Activated naive CD4-positive, alpha-beta T cell treated with anti-CD3 and anti-CD28 coated beads for 36 hours (primary cell): ENCODE measurements at places on chromosomes 16 and 17. TPM values are rescaled to one million over a fixed set of nuclear protein-coding genes. Genes with fewer than 3 reads are reported as not detected.

The SDR42E2 gene
- 0.15 TPM for total RNA-seq

DNA sequence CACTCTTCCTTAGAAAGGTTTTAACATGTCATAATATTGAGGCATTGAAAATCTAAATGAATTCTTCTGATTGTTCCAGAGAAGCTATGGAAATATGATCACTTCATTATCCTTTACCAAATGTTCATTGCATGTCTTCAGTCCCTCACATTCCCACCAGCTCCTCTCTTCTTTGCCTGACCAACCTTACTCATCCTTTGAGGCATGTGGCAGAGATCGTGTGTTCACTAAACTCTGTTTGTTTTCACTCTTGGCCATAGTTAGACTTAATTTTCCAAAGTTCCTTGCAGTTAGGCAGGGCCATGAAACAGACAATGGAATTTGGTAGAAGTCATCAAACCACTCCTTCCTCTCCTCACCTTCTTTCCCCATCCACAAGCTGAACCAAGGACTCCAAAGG lies 266.5 kb upstream of the HSBP1 start:
- no peak for DNase-seq

DNA sequence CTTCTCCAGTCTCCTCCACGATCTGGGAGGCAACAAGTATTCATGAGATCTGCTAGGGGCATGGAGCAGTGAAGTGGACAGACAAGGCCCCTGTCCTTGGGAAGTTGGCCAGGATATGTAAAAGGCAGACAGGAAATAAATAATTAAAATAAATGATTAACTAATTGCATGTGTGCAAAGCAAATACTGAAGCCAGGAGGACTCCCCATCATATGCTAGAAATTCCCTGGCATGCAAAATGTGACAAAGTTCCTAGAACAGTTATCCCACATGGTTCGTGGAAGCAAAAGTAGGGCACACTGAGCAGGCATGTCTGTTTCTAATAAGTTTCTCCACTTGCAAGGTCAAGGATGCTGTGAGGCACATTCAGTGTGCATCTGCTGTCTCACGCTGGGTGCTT lies 86.8 kb downstream of the CDYL2 start:
- DNase-seq = no peak

DNA sequence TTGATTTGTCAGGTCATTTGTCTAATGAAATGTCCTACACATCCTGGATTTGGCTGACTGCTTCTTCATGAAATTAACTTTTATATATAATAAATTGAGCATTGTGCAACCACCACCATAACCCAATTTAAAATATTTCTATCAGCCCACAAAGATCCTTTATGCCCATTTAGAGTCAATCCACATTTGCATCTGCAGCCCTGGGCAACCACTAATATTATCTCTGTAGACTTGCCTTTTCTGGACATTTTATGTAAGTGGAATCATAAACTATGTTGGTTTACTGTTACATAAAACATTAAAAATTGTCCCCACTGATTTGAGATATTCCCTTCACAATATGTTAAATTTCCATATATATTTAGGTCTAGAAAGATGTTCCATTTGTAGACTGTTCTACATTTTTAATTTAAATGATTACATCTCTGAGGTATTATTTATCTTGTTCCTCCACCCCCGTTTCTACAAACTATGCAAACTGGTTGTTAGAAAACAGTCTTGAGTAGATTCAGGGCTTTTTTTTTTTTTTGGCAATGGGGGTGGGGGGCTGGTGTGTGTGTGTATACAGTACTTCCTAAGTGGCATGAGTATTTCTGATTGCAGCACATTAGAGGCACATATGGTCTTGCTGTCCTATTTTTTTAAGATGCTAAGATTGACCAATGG lies 16.7 kb downstream of the RFWD3 start:
- no peak for DNase-seq

GRCh38 chr16:23544436-23544835 lies 12.7 kb downstream of the EARS2 start:
- no peak for DNase-seq

The RANBP10 gene
- total RNA-seq = 16.1 TPM

The ALOX15 gene
- total RNA-seq = not detected

DNA sequence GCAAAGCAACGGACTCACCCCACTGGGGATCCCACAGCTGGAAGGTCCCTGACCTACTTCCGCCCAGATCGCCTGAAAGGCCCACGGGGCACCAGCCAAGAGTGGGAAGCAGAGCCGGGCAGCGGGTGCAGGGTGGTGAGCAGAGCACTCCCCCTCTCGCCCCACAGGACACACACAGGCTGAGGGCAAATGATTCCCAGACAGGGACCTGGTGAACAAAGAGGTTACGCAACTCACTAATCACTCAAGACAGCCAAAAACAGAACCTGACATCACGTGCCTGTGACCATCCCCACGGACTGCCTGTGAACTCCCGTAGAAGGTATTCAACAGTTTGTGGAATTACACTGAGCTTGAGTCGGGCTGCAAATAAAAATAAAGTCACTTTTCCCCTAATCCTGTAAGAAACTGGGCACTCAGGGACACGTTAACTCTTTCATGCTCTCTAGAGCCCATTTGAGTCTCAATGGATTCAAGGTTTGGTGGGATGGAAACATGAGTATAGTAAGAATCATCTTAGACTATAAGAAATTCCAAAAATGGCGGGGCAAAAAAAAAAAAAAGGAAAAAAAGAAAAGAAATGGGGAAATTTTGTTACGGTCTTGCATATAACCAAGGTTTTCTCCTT lies 396.1 kb downstream of the SOX9 start:
- DNase-seq = no peak

- DNase-seq = no peak
These were observed 34.0 kb downstream of the RNF213 start for GRCh38 chr17:80294653-80295052.

GRCh38 chr17:51120357-51120738 lies 320 bp downstream of the SPAG9 start:
- peak; percentile 55 for DNase-seq

DNA sequence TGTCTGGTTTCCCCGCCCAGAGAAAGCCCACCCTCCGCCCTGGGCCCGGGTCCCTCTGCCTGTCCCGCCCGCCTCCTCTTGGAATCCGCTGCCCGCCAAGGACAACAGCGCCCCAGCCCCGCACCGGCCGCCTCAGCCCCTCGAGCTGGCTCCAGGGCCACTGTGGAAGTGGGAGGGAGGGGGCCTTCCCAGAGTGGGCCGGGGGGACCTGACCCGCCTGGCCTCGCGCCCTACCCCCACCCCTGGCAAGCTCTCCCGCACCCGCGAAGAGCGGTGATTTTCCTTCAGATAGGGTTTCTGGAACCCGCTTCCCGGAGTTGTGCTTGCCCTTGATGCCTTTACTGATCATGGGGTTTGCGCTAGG lies 2.3 kb upstream of the CBX8 start:
- DNase-seq = no peak

The CACNG3 gene
- total RNA-seq = not detected

- DNase-seq = peak; percentile 43
These were observed 7.4 kb downstream of the RNF112 start for GRCh38 chr17:19418251-19418992.

The SEPTIN12 gene
- not detected for total RNA-seq

GRCh38 chr17:149897-150584 lies 12.7 kb downstream of the SCGB1C2 start:
- DNase-seq = no peak

The SPNS3 gene
- total RNA-seq = 20.4 TPM

GRCh38 chr17:68103148-68103547 lies 67.6 kb downstream of the KPNA2 start:
- no peak for DNase-seq

- no peak for DNase-seq
These were observed 24.7 kb upstream of the KRT20 start for GRCh38 chr17:40909755-40910154.

DNA sequence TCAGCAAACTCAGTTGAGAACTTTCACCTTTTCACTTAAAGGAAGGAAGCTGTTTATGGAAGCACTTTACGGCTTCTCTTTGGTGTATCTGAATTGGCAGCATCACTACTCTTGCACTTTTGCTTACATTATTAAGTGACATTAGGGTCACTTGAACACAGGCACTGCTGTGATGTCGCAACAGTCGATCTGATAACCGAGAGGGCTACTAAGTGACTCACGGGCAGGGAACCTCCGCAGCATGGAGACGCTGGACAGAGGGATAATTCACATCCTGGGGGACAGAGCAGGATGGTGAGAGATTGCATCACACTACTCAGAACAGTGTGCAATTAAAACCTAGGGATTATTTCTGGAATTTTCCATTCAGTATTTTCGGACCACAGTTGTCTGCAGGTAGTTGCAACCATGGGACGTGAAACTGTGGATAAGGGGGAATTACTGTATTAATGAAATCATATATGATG lies 56.5 kb downstream of the DNAH2 start:
- DNase-seq = no peak

- DNase-seq = no peak
These were observed 24.8 kb downstream of the SLC38A10 start for GRCh38 chr17:81270279-81270678.

DNA sequence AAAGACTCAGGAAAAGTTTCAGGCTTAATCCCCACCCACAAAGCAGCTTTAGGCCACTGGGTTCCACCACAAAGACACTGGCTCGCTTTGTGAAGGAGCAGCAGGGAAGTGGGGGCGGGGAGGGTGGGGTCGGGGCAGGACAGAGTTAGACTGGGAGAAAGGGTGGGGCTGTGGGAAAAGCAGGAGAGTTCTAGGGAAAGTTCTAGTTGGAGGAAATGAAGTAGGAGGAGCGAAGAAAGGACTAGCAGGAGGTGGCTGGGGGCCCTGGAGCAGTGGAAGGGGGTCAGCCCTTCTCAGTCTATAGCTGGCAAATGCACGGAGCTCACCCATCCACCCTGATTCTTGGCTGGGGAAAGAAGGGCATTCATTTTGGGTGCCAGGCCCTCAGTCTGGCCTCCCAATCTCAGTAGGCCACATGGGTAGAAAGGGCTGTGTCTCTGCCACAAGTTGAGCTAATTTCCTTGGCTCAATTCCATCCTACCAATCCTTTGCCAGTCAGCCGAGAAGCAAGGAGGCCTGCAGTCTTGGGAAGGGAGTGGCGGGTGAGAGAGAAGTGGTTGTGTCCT lies 4.6 kb downstream of the INPP5K start:
- DNase-seq = no peak

- DNase-seq = no peak
These were observed 139.6 kb downstream of the HS3ST3A1 start for GRCh38 chr17:13462146-13462545.

GRCh38 chr17:28584434-28584833 lies 7.7 kb upstream of the ALDOC start:
- no peak for DNase-seq

The TRAPPC1 gene
- 172 TPM for total RNA-seq

The CDH5 gene
- not detected for total RNA-seq

The SEPTIN1 gene
- 134 TPM for total RNA-seq

DNA sequence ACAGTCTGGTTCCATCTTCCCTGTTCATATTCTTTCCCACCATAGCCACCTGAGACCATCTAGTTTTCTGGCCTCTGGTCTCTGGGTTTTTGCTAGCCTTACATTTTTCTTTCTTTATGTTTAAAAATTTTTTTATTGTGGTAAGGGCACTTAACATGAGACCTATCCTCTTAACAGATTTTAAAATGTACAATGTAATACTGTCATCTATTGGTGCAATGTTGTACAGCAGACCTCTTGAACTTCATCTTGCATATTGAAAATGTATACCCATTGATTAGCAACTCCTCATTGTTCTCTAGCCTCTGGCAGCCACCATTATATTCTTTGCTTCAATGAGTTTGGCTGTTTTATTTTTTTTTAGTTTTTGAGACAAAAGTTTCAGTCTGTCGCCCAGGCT lies 39.2 kb downstream of the ITGAM start:
- no peak for DNase-seq

The KRT15 gene
- not detected for total RNA-seq

DNA sequence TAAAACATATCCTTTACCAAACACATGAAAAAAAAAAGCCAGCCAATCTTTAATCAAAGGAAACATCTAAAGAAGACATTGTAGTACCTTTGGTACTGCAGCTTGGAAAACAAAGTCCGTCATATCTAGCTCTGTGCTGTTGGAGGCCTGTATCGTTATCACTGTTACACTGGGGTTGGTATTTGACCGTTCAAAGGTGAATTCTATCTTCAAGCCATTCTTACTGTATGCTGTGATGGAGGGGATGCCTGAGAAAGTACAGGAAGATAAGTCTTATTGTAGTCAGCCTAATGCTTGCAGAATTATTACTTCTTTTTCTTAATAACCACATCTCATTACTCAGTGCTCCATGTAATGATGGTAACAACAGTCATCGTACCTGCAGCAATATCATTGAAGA lies 14.4 kb upstream of the PHLPP2 start:
- DNase-seq = no peak

The CPD gene
- 43.8 TPM for total RNA-seq

The TMEM114 gene
- total RNA-seq = not detected

DNA sequence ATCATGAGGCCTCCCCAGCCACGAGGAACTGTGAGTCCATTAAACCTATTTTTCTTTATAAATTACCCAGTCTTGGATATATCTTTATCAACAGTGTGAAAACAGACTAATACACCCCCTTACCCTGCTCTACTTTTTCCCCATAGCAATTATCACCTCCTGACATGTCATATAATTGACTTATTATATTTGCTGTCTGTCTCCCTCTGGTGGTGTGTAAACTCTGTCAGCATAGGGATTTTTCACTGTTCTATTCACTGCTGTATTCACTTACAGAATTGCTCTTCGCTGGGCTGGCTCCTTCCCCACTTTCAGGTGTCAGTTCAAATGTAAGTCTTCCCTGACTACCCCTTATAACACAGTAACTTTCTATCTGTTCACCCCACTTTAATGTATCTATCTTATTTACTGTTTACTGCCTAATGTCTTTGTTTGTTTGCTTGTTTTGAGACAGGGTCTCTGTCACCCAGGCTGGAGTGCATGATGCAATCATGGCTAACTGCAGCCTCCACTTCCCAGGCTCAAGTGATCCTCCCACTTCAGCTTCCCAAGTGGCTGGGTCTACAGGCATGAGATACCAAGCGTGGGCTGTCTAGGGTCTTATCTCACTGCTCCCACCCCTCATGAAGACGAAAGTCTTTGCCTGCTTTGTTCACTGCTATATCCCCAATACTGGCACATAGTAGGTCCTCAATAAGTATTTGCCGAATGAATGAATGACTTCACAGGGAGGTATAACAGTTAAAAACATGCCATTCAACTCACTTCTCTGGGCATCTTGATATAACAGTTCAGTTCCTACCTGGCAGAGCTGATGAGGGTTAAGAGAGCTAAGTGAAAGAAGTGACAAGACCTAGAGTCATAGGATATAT lies 52.4 kb upstream of the CDH3 start:
- DNase-seq = no peak

- no peak for DNase-seq
These were observed 62.6 kb downstream of the BANP start for GRCh38 chr16:88013766-88014251.

The SLC16A3 gene
- 18.3 TPM for total RNA-seq

DNA sequence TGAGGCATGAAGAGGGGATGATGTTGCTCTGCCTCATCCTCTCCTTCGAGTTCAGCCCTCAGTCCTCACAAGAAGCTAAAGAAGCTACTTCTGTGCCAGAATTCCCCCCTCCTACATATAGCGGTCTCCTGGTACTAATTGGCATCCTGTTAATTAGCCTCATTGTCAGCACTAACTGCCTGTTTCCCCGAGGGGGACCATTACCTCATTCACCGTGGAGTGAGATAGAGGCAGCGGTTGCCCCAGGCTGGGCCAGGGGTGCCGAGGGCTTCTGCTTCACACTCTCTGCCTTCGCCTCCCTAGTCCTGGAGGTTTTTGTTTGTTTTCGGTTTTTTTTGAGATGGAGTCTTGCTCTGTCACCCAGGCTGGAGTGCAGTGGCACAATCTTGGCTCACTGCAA lies 5.7 kb upstream of the MINK1 start:
- DNase-seq = no peak

- DNase-seq = no peak
These were observed at the start of gene CBFA2T3 for GRCh38 chr16:88977018-88977811. Gene CBFA2T3, minus strand, starts transcription at chr16:88977207. Its CDS starts 400 bp downstream, at chr16:88976807.
